ENCODE measurements at places on chromosomes 5 and 9. TPM values are rescaled to one million over a fixed set of nuclear protein-coding genes. Genes with fewer than 3 reads are reported as not detected.

DNA sequence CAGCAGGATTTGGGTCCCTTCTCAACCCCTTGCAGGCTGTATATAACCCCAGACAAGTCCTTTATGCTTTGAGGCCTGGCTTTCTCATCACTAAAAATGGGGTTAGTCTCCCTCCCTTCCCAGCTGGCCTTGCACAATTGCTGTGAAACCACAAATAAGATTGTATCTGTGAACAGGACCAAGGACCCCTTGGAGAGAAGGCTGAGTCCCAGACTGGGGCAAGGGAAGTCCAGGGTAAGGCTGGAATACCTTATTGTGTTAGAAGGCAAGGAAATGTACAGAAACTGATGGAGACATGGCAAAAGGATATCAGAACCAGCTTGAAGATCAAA lies 11.4 kb downstream of the MACROH2A1 start:
- no peak for DNase-seq

GLIPR2 gene
- 24.3 TPM for total RNA-seq

GRCh38 chr5:37662789-37663485 lies 176.9 kb downstream of the GDNF start:
- DNase-seq, result no peak

DNA sequence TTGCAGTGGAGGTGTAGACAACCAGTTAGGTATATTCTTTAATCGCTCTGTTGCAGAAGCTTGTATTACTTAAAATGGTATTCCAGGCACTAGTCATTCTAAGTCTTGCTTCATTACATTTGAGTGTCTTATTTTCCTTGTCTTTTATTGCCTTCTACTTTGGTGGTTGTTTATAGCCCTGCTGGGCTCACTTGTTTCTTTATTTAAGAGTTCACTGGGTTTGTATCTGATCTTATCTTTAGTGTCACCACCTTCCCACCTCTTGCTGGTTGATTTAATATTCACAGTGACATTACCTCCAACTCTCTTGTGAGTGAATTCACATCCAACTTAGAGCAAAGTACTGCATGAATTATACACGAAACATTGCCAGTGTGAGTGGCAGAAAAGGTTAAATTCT lies 83.6 kb upstream of the BNC2 start:
- no peak for DNase-seq

- DNase-seq, result no peak
Measured at GRCh38 chr9:13436591-13436990, 157.1 kb upstream of the MPDZ start.

WNT8A gene
- not detected for total RNA-seq

DNA sequence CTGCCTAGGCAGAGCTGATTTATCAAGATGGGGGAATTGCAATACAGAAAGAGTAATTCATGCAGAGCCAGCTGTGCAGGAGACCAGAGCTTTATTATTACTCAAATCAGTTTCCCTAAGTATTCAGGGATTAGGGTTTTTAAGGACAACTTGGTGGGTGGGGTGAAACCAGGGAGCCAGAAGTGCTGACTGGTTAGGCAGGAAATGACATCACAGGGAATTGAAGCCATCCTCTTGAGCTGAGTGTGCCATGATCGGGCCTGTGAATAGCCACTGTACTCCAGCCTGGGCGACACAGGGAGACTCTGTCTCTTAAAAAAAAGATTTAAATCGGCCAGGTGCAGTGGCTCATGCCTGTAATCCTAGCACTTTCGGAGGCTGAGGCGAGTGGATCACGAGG lies 45.3 kb upstream of the CDK5RAP2 start:
- DNase-seq, result peak; percentile 51

DNA sequence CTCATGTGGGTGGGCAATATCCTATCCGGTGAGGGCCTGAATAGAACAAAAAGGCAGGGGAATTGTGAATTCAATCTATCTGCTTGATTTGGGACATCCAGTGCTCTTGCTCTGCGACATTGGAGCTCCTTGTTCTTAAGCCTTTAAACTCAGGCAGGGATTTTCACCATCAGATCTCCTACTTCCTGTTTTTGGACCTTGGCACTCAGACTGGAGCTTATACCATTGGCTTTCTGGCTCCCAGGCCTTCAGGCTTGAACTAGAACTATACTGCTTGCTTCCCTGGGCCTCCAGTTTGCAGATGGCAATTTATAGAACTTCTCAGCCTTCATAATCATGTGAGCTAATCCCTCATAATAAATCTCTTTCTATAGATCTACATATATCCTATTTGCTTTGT lies 134.3 kb upstream of the CLINT1 start:
- DNase-seq, result no peak

SLC35D2 gene
- 42.4 TPM for total RNA-seq

DNA sequence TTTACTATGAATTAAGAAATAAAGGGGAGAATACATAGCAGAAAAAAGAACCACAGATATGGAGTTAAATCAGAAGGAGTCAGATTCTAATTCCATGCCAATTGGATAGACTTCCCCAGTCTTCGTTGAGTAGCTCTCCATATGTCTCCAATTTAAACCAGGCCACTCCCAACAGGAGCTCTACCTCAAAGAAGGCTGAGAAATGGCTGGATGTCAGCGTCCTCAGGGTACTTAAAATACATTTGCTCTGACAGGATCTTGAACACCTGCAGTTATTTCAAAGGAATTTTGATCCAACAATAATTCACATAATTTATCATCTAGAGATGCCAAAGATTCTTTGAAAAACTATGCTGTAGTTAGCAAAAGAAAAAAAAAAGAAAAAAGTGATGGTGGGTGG lies 133.9 kb upstream of the FBN2 start:
- DNase-seq, result peak; percentile 8

DNA sequence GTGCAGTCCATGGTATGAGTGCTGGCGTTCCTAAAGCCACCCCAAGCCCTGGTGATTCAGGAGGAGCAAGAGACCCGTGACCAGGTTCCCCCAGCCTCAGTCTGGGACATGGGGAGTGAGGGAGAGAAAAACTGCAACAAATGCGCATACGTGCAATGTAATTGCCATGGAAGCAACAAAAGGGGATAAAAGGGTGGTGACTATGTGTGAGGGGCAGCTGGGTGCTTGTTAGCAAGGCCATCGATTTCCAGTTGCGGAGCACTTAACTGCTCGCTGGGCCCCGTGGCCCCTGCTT lies 709 bp upstream of the SH3PXD2B start:
- no peak for DNase-seq

BTNL3 gene
- not detected for total RNA-seq

CARTPT gene
- total RNA-seq, result not detected

GRCh38 chr5:163718272-163718671 lies 212.9 kb downstream of the MAT2B start:
- no peak for DNase-seq

DNA sequence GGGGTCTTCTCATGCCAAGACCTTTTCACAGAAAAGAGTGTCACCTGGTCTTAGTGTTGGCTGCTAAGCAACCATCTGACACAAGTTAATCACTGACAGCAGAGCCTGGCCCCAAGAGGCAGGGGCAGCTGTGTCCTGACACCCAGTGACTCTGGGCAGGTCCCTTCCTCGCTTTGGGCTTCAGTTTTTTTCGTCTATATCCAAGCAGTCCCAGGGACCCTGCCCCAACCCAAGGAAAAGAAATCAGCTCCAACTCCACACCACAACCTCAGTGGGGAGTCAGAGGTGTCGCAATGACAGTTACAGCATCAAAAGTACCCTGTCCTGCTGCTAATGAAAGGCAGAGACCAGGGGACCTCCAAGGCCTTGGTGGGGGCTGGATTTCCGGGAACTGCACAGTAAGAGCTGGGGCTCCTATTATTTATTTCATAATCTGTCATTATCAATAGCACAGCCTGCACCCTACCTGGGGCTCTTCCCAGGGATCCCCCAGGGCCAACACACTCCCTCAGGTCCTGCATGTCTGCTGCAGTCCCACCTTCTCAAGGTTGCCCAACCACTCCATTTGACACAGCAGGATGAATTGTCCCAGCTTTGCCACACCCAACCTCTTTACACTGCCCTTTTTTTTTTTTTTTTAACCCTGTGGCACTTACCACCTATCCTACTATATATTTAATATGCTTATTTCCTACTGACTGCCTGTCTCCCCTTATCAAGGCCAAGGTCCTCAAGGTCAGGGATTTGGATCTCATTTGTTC lies 9.4 kb downstream of the ANKS6 start:
- DNase-seq, result no peak

GRCh38 chr9:4994166-4994890 lies 9.3 kb downstream of the JAK2 start:
- no peak for DNase-seq

GRCh38 chr5:126358525-126358924 lies 64.7 kb upstream of the GRAMD2B start:
- DNase-seq, result no peak

- no peak for DNase-seq
Measured at GRCh38 chr5:14383923-14384322, 197.7 kb upstream of the OTULINL start.

GZMA gene
- not detected for total RNA-seq

DNA sequence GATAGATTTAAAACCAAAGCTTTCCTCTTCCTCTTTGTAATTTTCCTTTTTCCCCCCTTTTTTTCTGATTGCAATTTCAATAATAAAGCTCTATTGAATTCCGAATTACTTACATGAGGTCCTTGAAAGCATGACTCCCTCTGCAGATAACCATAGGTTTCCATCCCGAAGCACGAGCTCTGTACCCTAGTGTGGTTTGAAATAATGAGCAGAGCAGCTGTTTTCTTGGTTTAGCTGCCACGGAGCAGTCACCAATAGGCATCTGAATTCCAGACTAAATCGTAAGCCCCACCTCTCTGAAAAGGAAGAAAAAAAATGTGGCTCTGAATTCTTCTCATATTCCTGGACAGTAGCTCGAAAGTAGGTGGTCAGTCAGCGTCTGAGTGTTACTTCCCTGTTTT lies 18.5 kb upstream of the GNE start:
- peak; percentile 89 for DNase-seq

GRCh38 chr5:32276173-32276853 lies 36.4 kb downstream of the MTMR12 start:
- peak; percentile 63 for DNase-seq

GRCh38 chr9:137446851-137447471 lies 5.8 kb upstream of the ENTPD8 start:
- DNase-seq, result no peak

- peak; percentile 49 for DNase-seq
Measured at GRCh38 chr5:86461169-86461956, 156.4 kb upstream of the COX7C start.

- no peak for DNase-seq
Measured at GRCh38 chr5:34043099-34043876, at the start of gene C1QTNF3. C1QTNF3 (minus strand) TSS chr5:34043213; CDS start chr5:34043125, 88 bp downstream.

GRCh38 chr9:116152941-116153764 lies 438 bp upstream of the PAPPA start:
- DNase-seq, result no peak

- no peak for DNase-seq
Measured at GRCh38 chr5:24566933-24567332, 77.8 kb downstream of the CDH10 start.

- DNase-seq, result no peak
Measured at GRCh38 chr9:86573886-86574285, 219.7 kb upstream of the TUT7 start.

DNA sequence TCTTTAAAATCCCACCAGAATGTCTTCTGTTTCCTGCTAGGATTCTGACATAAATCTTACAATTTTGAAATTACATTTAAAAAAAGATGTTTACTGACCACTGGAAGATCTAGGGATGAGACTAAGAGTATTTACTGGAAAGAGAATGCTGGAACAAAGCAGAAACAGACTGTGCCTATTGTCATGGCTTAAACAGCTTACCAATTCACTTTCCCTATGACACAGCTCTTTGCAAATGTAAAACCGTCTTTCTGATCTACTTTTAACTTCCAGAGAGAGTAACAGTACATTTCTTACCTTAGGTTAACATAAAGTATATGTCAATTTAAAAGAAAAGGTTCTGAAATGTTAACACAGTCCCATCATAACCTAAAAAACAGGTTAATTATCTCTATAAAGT lies 10.7 kb downstream of the GIN1 start:
- DNase-seq, result no peak

POLR3G gene
- total RNA-seq, result 5.5 TPM

ZBED3 gene
- total RNA-seq, result 0.89 TPM

DNA sequence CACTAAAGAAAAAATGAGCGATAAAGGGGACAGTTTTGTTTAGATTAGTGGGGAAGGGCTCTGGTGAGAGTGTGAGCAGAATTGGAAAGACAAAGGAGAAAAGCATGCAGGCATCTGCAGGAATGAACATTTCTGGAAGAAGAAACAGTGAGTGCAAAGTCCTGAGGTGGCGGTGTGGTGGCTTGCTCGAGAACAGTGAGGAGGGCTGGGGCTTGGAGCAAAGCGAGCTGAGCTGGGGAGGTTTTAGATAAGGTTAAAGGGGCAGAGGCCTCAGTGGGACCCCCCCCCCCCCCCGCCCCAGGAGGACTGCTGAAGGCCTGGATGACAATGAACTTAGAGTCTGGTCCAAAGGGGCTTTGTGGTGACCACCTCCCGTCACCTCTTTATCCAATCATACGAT lies 202.7 kb upstream of the MVB12B start:
- DNase-seq, result no peak

LHX2 gene
- total RNA-seq, result 10.9 TPM
